ENCODE measurements at places on chromosomes 3 and 15. TPM values are rescaled to one million over a fixed set of nuclear protein-coding genes. Genes with fewer than 3 reads are reported as not detected.

The MFGE8 gene
- total RNA-seq, result 918 TPM

The RARB gene
- 1.9 TPM for total RNA-seq

GRCh38 chr3:106620646-106621045 lies 751.8 kb upstream of the CBLB start:
- DNase-seq, result no peak
- no peak overlapping the region for H3K27ac ChIP-seq
- peaks cover 26% of the 10 kb centered on the region for H3K4me1 ChIP-seq

GRCh38 chr3:16190704-16191103 lies 16.2 kb downstream of the GALNT15 start:
- peaks cover 10% of the 10 kb centered on the region for H3K4me1 ChIP-seq
- H3K36me3 ChIP-seq, result no peaks in the 10 kb centered on the region
- no peak overlapping the region for H3K27ac ChIP-seq
- H3K4me3 ChIP-seq, result no peak overlapping the region
- no peak for DNase-seq

GRCh38 chr3:128337305-128337704 lies 129.4 kb downstream of the DNAJB8 start:
- no peaks in the 10 kb centered on the region for H3K4me1 ChIP-seq
- H3K4me3 ChIP-seq, result no peak overlapping the region
- no peak for DNase-seq
- H3K27ac ChIP-seq, result no peak overlapping the region
- H3K27me3 ChIP-seq, result no peaks in the 10 kb centered on the region
- H3K36me3 ChIP-seq, result no peaks in the 10 kb centered on the region

DNA sequence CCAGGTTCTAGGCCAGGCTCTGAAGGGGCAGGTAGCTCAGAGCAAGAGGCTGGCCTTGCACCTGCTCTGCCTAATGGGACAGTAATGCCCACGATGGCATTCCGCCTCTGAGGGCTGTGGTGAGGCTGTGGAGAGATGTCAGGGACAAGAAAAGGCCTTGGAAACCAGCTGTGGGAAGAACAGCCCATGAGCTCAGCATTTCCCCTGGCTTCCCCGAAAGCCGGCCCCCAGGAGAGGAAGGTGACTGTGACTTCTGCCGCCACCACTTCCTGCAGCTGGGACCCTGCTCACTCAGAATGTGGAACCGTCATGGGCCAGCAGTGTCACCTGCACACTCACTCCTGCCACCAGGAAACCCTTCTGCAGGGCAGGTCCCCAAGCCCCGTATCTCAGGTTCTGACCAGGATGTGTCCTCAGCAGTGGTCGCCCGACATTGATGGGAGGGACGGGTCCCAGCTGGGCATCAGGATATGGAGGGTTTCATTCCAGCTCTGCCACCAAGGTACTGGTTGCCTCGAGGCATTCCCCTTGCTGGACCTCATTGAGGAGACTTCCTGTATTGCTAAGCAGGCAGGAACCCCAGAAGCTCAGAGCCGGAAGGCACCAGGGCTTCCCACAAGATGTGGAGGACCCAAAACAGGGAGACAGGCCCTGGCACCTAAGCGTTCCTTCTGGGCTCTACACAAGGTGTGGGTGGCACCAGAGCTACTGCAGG lies 30.7 kb downstream of the SEMA7A start:
- peaks cover 94% of the 10 kb centered on the region for H3K4me1 ChIP-seq
- no peaks in the 10 kb centered on the region for H3K27me3 ChIP-seq
- DNase-seq, result no peak
- H3K36me3 ChIP-seq, result peaks cover 19% of the 10 kb centered on the region
- peak overlapping the region; percentile 70 for H3K27ac ChIP-seq
